HT1080 (cell line): ENCODE measurements at places on chromosomes 3 and 15.

DNA sequence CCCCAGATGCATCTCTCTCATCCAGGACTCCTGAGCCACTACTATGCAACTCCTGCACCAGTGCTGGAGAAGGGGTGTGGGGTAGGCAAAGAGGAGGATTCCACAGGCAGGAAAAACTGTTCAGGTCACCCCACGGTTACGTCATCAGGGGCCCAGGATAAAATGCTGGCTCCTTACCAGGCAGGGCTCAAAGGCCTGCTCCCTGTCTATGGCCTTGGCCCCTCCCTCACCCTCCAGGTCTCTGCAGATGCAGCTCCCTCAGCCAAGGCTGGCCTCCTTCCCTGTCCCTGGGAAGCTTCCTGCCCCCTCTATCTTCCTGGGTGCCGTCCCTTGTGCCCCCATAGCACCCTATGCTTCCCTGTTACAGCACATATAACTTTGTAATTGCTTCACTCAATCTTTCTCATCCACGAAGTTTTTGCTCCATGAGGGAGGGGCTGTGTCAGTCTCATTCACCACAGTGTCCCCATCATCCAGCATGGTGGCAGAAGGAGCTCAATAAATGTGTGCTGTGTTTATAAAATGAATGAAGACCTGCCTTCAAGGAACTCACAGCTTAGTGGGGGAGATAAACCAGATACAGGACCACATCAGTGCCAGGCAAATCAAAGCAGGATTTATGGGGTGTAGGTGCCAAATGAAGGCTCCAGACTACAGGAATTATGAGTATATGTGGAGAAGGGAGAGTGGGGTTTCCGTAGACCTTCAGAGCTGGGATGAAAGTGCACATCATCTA is 18.6 kb downstream of the KBTBD13 start:
- DNase-seq: no peak

- no peak for DNase-seq
These were observed 8.4 kb upstream of the ISL2 start for GRCh38 chr15:76328106-76328696.

- peak; percentile 81 for DNase-seq
These were observed 16.5 kb upstream of the CLDN1 start for GRCh38 chr3:190338717-190339116.

DNA sequence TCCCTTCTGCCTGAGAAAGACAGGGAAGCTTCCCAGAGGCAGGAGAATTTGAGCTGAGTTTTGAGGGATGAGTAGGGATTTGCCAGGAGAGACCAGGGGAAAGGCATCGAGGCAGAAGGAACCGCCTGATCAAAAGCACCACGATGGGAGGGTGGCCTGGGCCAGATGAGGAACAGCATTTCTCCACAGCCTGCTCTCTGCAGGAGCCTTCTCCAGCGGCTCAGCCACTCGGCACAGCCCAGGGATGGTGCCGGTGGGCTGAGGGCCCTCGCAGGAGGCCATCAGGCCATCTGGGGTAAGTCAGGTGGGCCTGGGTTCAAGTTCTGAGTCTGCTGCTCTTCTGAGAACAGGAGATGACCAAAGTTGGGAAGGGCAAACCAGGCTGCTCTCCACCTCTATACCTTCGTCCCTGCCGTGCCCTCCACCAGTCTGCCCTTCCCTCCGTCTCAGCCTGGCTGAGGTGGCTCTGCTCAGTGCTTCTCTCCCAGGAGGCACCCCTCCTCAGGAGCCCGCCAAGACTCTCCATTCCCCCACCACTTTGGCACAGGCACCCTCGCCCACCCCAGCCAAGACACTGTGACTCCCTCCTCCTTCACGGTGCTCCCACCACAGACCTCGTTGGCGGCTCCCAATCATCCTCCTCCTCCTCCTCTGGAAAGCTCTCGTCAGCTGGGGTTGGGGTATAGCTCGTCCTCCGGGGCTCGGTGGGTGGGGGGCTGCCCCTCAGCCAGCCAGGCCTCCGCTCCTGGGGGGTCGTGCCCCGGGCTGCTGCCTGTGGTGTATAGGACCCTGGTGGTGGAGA is 34.9 kb downstream of the GRIP2 start:
- no peak for DNase-seq

GRCh38 chr15:63255489-63255990 is 21.9 kb upstream of the APH1B start:
- no peak for DNase-seq

- no peak for DNase-seq
These were observed 39.5 kb upstream of the SCAANT1 start for GRCh38 chr3:63951492-63952247.

GRCh38 chr3:32733631-32734229 is 48.7 kb downstream of the CNOT10 start:
- DNase-seq: peak; percentile 30

GRCh38 chr3:152706991-152707713 is 127.8 kb upstream of the P2RY1 start:
- peak; percentile 51 for DNase-seq

DNA sequence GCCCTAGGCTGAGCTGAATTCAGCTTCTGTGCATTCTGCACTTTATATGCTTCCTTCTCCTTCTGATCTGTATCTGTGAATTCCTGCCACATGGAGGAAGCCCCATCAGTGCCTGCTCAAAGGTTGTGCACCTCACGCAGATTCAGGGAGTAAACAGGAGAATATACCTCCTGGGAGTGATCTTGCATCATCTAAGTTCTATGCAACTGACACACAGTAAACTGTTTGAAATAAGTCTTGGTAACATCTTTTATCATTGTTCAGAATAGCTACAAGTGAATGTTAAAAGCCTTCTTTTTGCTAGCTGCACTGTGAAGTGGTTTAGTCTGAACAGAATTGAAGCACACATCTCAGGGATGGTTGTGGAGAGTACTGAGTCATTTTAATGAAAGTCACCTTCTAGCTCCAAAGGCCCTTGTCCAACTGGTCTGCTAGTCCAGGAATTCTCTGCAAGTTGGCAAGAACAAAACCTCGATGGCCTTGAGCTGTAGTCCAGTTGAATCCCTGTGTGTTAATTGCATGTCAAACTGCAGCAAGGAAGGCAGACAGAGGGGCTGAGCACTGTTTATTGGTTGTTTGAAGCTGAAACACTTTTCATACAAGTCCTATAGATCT is 215.0 kb downstream of the WNT5A start:
- DNase-seq: no peak

DNA sequence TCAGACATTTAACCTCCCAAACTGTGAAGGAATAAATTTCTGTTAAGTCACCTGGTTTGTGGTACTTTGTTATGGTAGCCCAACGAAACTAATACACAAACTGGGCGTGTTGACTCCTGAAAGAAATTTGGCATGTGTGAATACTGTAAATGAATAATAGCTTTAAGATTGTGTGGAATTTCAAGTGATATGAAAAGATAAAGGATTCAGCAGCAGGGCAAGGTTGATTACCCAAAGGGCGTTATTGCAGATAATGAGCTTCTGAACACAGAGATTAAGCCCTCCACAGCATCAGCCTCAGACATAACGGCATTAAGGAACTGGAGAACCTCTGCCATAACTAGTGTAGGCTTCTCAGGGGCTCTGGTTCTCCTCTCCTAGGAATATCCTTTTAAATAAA is 451.5 kb upstream of the NECTIN3 start:
- DNase-seq: no peak
